ENCODE measurements at places on chromosomes 4 and X.

GRCh38 chrX:133250184-133251100 is 32.3 kb upstream of the TFDP3 start:
- DNase-seq: no peak

GRCh38 chrX:17553961-17554482 is 179.0 kb downstream of the NHS start:
- no peak for DNase-seq

DNA sequence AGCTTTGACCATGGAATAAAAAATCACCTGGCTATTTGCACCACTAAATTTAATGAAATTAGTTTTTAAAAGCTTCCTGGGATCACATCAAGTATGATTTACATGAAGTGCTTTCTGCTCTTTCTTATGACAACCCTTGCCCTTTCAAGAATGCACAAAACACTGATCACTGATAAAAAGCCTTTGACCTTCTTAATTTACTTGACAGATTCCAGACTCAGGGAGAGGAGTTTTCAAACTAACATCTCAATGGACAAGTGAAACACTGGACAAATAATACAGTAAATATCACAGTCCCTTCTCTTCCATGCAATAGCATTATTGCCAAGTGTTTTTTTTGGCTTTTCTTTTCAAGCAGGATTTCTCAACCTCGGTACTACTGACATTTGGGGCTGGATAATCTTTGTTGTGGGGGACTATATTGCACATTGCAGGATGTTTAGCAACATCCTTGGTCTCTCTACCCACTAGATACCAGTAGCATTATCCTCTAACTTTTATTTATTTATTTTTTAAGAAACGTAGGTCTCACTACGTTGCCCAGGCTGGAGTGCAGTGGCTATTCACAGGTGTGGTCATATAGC is 86.3 kb downstream of the ZNF827 start:
- no peak for DNase-seq

DNA sequence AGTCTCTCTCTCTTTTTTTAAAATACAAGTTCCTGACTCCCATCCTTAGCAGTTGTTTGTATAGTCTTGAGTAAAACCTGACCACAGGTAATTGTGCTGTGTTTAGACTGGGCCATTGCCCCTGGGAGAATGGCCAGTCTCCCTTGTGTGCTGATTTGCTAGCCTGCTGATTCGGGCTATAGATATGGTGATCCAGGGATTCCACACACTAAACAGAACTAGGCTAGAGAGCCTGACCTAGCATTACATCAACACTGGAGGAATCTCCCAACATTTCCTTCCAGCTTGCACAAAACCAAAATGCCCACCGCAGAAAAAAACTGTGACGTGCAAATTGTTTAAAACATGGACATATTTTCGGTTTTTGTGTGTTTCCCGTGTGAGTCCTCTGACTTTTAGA is 5.1 kb downstream of the UPRT start:
- DNase-seq: no peak

DNA sequence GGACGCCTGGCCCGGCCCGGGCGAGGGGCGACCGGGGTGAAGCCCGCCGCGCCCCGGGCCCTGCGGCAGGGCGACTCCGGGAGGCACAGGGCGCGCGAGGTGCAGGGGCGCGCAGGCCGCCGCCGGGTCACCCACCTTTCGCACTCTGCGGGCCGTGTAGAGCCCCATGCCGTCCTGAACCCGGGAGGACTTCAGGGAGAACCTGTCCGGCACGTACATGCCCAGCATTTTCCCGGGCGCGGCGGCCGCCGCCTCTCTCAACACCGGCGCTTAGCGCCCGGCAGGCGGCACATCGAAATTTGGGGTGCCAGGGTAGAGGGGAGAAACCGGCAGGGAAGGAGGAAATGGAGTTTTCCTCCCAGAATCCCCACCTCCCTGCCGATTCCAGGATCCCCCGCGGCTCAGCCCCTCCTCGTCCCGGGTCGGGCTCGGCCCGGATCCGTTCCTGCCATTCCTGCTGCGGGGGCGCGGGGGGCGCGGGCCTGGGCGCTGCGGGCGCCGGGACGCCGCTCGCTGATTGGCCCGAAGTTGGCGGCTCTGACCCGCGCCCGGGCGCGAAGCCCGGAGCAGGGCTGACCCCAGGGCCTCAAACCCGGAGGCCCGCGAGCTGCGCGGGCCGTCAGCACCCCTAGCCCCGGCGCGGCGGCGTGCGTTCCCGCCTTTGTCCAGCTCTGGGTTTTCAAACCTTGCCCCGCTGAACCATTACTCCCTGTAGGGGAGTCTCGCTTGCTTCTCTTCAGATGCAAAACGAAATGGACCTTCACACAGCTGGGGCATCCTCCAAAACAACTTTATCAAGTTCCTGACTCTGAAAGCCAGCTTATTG is at the start of gene PRDM5:
Gene PRDM5, minus strand, starts transcription at position 346 of the 826 bp plus-strand sequence. Its CDS starts 118 bp downstream, at position 228.
- DNase-seq: no peak

GRCh38 chrX:13357925-13358324 is 38.1 kb upstream of the ATXN3L start:
- no peak for DNase-seq

DNA sequence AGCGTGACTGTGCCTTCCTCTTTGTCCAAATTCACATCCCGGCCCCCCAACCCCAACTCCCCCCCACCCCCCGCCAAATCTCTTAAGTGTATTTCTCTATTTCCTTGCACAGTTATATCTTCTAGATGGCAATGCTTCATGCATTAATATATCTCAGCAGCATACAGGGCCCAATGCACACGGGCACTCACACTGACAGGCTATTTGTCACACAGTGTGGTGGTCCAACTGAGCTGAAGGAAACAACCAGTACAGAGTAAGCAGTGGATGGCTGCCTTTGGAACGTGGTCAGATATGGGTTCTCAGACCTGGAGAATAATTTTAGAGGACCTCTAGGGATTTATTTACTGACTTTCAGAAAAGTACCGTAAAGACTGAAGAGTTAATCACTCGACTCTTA is 681 bp downstream of the EXOC1 start:
- DNase-seq: no peak

- DNase-seq: no peak
These were observed 18.7 kb downstream of the FAM184B start for GRCh38 chr4:17762726-17763125.

GRCh38 chr4:38084877-38085711 is 124.9 kb downstream of the PTTG2 start:
- no peak for DNase-seq

DNA sequence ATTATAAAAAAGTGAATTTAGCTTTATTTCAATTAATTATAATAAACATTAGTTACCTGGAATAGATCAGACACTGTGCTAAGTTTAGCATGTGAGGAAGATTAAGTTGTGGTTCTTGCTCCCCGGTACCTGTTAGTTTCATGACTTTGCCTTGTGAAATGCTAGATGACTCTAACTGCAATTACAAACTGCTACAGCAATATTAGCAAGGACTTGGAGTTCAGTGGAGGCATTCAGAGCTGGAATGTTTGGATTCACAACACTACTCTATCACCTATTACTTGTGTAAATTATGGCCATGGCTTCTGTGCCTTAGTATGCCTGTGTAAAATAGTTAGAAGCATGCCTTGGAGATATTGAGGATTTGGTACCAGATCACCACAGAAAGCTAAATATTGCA is 21.4 kb upstream of the ANXA10 start:
- DNase-seq: no peak

DNA sequence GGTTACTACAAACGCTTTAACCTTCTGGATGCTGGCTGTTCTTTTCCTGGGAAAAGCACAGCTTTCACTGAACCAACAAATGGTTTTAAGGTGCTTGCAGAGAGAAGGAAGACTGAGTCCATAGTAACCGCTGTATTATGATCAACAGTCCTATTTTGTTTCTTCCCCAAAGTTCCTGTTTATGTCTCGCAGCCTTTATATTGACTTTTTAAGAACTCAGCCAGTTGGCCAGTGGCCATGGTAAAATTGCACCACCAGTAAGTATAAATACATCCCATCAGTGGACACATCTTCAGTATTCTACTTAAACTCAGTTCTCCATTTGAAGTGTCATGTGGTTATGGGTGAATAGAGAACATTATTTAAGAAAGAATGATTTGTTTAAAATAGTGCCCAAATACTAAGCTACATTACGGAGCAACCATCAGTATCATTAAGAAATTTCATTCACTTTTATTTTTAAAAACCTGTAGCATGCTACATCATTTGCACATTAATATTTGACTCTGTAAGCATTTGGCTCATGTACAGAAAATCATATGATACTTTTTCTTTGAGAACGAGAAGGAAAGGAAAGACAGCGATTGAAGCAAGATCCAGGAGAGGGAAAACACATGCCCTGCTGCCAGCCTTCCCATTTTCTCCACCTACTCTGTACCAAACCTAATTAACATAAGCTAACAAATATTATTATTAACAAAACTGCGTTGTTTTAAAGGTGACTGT is 287.0 kb downstream of the ARHGAP24 start:
- no peak for DNase-seq

- DNase-seq: no peak
These were observed 7.0 kb downstream of the SMIM14 start for GRCh38 chr4:39631700-39632079.

GRCh38 chrX:131840799-131841495 is 182.2 kb upstream of the STK26 start:
- no peak for DNase-seq

GRCh38 chr4:113256946-113257345 is 207.5 kb downstream of the ANK2 start:
- DNase-seq: no peak
